ENCODE measurements at places on chromosomes 12 and 14.

GRCh38 chr12:50052544-50052943, 4.9 kb upstream of the ASIC1 start:
- no peak for DNase-seq

DNA sequence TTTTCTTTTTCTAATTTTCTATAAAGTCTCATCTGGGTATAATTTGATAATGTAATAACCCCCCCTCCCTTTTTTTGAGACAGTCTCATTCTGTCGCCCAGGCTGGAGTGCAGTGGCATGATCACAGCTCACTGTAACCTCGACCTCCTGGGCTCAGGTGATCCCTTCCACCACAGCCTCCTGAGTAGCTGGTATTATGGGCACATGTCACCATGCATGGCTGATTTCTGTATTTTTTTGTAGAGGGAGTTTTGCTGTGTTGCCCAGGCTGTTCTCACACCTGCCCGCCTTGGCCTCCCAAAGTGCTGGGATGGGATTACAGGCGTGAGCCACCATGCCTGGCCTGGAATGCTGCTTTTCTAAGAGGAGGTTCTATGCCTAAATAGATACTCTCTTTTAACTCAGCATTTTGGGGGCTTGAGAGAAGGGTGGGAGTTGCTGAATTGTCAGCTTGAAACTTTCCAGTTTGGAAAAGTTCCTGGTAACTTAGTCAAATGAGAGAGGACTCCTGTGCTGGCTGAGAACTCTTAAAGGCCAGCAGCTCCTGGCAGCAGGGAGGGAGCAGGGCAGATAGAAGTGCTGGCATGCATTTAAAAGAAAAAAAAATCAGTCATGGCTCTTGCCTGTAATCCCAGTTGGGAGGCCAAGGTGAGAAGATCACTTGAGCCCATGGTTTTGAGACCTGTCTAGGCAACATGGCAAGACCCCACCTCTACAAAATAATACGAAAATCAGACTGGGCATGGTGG, 13.0 kb downstream of the NUDT4 start:
- DNase-seq: no peak

- DNase-seq: peak; percentile 86
Measured at GRCh38 chr12:54021432-54022013, 6.7 kb upstream of the HOXC6 start.

DNA sequence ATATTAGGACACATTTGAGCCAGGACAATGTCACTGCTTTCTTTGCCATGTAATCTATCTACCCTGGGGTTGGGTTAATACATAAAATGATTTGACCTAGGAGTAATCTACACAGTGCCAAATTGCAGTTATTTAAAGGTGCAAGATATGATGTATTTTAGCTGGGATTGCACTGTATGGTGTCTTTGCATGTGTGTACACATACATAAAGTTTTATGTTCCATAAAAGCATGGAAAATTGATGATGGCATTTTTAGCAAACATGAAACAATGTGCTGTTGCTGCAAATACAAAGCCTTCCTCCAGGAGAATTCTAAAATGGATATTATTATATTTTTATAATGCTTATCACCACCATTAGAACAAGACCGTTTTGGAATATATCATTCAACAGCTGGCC, 24.0 kb upstream of the PLBD1 start:
- DNase-seq: no peak

DNA sequence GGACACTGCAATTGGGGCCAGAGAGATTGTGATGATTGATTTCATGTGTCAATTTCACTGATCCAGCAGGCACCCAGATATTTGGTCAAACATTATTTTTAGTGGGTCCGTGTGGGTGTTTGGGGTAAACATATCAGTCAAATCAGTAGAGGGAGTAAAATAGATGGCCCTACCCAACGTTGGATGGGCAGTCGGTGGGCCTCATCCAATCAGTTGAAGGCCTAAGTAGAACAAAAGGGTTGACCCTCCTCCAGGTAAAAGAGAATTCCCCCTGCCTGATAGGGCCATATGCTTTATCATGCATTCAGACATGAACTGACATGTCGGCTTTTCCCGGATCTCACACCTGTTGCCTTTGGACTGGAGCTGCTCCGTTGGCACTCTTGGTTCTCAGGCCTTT, 195.1 kb upstream of the CAND1 start:
- no peak for DNase-seq

DNA sequence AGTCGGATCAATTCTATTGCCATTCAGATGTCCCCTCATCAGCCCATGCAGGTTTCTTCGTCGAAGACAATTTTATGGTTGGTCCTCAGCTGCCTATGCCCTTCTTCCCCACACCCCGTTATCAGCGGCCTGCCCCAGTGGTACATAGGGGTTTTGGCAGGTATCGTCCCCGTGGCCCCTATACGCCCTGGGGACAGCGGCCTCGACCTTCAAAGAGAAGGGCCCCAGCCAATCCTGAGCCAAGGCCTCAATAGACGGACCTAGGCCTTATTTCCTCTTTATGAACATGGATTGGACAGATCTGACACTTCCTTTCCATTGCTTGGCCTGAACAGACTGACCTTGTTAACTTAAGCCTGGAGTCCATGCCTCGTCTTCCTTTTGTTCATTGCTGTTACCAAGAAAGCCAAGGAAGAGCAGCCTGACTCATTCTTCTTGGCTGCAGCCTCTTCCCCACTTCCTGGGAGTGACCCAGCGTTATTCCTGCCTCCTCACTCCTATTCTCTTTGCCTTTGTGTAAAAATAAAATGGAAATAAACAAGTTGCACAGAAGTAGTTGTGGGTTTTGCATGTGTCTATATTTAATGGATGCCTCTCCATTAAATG, 156.5 kb upstream of the AMIGO2 start:
- DNase-seq: no peak
